HCT116 (cell line): ENCODE measurements at places on chromosomes 7 and 10. TPM values are rescaled to one million over a fixed set of nuclear protein-coding genes. Genes with fewer than 3 reads are reported as not detected.

Gene ZNF804B
- not detected for total RNA-seq

Gene EPO
- total RNA-seq, result 0.30 TPM

GRCh38 chr7:137390076-137390475 is 46.5 kb upstream of the PTN start:
- DNase-seq, result no peak
- no peaks in the 10 kb centered on the region for H3K4me1 ChIP-seq
- no peaks in the 10 kb centered on the region for H3K36me3 ChIP-seq
- no peak overlapping the region for H3K27ac ChIP-seq
- no peak overlapping the region for H3K4me3 ChIP-seq
- no peaks in the 10 kb centered on the region for H3K27me3 ChIP-seq

Gene UFSP1
- total RNA-seq, result 5.6 TPM

DNA sequence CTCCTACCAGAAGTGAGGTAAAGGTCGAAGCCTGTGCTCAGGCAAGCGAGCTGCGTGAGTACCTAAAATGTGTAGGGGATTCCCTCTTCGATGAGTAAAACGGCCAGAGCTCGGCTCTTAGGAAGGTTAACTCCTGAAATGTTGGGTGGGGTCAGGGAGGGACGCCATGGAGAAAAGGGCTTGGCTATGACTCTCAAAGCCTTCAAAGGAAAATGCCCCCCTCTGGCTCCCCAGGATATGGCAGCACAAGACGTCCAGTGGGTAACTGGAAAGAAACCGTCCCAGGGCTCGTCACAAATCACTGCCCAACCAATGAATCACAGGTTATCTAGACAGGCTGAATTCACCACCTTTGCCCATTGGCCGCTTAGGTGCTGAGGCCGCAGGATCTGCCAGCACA is 58.0 kb downstream of the CALML3 start:
- H3K4me1 ChIP-seq, result peaks cover 7% of the 10 kb centered on the region
- no peak overlapping the region for H3K4me3 ChIP-seq
- H3K27me3 ChIP-seq, result no peaks in the 10 kb centered on the region

Gene CD36
- total RNA-seq, result 0.32 TPM

DNA sequence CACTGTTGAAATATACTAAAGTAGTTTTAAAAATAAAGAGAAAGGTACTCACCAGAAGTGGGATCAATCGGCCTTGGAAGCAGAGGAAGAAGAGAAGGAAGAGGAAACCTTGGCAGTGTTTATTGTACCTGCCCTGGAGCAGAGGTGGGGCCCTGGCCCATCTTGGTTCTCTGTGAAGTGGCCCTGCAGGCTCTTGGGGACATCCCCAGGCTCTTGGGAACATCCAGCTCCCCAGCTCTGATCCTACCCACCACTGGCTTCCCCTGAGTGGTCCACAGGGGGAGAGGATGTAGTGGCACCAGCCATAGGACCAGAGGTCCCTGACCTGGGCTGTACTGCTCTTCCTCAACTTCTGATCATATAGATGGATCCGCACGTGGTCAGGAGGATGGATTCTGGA is 22.3 kb upstream of the RET start:
- no peaks in the 10 kb centered on the region for H3K4me1 ChIP-seq
- no peak overlapping the region for H3K4me3 ChIP-seq
- H3K27me3 ChIP-seq, result peaks cover 42% of the 10 kb centered on the region
- H3K36me3 ChIP-seq, result no peaks in the 10 kb centered on the region

Gene SPRN
- not detected for total RNA-seq

DNA sequence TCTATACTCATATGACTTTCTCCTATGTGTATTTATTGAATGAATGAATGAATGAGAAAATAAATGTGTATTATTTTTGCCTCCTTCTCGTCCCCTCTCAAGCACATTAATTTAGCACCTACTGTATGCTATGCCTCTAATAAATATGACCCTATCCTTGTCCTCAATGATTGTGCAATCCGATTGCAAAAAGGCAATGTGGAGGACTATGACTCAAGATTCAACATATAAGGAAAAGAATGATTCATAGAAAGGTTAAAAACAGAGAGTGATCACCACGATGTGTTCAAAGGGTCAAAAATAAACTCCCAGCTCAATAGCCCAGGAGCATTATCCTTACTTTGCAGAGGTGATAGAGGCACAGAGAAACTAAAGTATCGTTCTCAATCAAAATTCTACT is 322.8 kb upstream of the SORCS1 start:
- H3K36me3 ChIP-seq, result no peaks in the 10 kb centered on the region
- no peak for DNase-seq
- no peak overlapping the region for H3K27ac ChIP-seq
- no peak overlapping the region for H3K4me3 ChIP-seq

Gene SPDYE2
- total RNA-seq, result not detected

DNA sequence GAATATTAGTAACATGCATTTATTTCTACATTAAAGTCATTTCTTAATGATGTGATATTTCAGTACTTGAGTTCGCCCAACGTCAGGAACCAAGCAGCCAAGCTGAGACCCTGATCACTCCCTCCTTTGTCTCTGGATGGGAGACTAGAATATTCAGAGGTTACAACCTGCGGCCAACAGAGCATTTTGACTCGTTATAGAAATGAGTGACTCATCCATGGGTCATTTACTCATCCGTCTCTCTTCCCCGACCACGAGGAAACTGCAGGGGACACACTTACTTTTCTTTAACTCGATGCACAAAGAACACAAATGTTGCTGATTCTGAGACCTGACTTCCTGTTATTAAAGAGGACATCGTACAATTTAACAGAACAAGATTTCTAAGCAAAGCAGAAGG is 343.3 kb downstream of the FRMD4A start:
- H3K4me3 ChIP-seq, result no peak overlapping the region
- no peak for DNase-seq
- H3K27ac ChIP-seq, result no peak overlapping the region
- peaks cover 4% of the 10 kb centered on the region; the same call in 1 of the 2 replicates for H3K4me1 ChIP-seq
- H3K36me3 ChIP-seq, result no peaks in the 10 kb centered on the region
- no peaks in the 10 kb centered on the region for H3K27me3 ChIP-seq

Gene PRSS37
- not detected for total RNA-seq

Gene CRHR2
- not detected for total RNA-seq

Gene GRB10
- 37.3 TPM for total RNA-seq

Gene TLL2
- 1.3 TPM for total RNA-seq

Gene CDC14C
- total RNA-seq, result not detected

- H3K4me3 ChIP-seq, result no peak overlapping the region
- H3K36me3 ChIP-seq, result no peaks in the 10 kb centered on the region
- no peaks in the 10 kb centered on the region for H3K27me3 ChIP-seq
- no peak for DNase-seq
- no peak overlapping the region for H3K27ac ChIP-seq
These were observed 78.0 kb upstream of the ADRB1 start for GRCh38 chr10:113965683-113966082.

Gene TSPAN33
- 22.2 TPM for total RNA-seq

- no peaks in the 10 kb centered on the region for H3K36me3 ChIP-seq
- H3K27me3 ChIP-seq, result no peaks in the 10 kb centered on the region
- H3K27ac ChIP-seq, result no peak overlapping the region
These were observed 23.6 kb upstream of the HBP1 start for GRCh38 chr7:107145067-107145838.

GRCh38 chr10:100982916-100983830 is 4.1 kb downstream of the MRPL43 start:
- DNase-seq, result no peak
- H3K4me1 ChIP-seq, result peaks cover 15% of the 10 kb centered on the region
- no peaks in the 10 kb centered on the region for H3K27me3 ChIP-seq
- H3K4me3 ChIP-seq, result no peak overlapping the region

Gene C7orf57
- 0.15 TPM for total RNA-seq

Gene PGAM2
- total RNA-seq, result 0.27 TPM

GRCh38 chr10:56096226-56096517 is 264.9 kb downstream of the ZWINT start:
- no peak for DNase-seq
- H3K4me3 ChIP-seq, result no peak overlapping the region
- H3K27me3 ChIP-seq, result no peaks in the 10 kb centered on the region
- no peaks in the 10 kb centered on the region for H3K36me3 ChIP-seq
- H3K27ac ChIP-seq, result no peak overlapping the region

DNA sequence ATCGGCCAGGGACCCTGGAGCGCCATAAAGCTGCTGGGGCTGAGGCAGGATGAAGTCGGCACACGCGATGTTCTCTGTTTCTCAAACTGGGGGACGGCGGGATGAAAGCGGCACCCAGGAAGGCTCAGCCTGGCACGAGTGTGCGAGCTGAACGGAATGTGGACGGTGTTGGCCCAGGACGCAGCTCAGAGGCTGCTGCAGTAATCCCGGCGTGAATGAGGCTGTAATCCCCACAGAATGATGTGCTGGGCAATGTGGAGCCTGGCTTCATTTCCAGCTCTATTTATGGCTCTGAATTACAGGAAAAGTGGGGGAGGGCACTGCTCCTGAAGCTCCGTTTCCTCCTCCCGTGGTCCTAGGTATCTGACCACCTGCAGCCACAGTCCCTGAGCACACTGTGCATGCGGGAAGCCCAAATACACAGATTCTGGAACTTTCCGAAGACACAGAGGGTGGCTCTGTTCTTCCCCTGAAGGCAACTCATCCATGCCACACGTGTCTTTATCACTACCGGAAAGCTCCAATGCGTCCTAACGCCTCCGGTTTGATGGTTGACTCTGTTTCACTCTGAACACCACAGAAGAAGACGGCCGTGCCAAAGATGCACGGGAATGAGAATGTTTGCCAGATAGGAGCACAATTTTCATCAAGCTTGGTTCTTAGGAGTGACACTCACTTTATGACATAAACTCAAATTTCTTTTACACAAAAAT is 37.6 kb downstream of the KLF6 start:
- no peaks in the 10 kb centered on the region for H3K27me3 ChIP-seq
- no peak for DNase-seq
- no peak overlapping the region for H3K27ac ChIP-seq

DNA sequence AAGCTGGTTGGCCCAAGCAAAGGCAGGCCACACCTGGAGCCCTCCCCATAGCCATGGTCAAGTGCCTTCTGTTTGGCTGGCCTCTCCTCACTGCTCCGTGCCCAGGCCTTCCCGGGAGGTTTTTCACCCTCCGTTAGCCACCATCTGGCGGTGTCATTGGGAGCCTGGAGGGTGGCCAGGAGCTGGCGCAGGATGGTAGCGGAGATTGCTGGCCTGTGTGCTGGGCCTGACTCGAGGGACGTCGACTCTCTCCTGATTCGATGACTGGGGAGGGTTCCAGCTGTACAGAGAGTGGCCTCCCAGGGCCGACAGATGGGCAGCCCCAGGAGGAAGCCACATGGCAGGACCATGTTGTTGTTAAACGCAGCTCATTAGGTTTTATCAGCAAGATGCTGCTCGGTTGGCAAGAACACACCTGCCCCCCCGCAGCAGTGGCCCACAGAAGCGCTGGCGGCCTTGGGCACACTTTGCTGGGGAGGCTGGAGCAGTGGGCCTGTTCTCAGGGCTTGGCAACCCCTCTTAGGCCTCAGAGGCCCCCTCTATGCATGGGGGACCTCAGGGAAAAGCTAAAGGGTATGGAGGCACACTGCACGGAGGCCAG is 64.0 kb upstream of the CACUL1 start:
- H3K4me1 ChIP-seq, result no peaks in the 10 kb centered on the region
- H3K4me3 ChIP-seq, result no peak overlapping the region
- DNase-seq, result no peak

Gene MARCHF5
- total RNA-seq, result 59.1 TPM

DNA sequence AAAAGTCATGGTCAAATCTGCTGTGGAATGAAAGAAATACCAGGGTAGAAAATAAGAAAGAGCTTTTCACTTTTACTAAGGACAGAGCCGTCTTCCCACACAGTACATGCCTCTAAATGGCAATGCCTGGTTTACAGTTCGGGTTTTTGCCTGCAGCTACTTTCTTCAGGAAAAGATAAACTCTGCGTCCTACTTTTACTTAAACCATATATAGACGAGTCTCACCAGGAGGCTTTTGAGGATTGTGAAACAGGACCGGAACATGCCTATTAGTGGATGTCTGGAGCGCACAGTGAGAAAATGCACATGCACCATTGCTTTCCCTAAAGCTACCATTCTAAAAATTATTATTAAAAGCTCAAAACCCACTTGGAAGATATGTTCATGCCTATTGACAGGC is 70.5 kb downstream of the KLF6 start:
- H3K4me3 ChIP-seq, result no peak overlapping the region
- H3K27ac ChIP-seq, result no peak overlapping the region
- no peaks in the 10 kb centered on the region for H3K36me3 ChIP-seq
- no peaks in the 10 kb centered on the region for H3K27me3 ChIP-seq
- no peak for DNase-seq

DNA sequence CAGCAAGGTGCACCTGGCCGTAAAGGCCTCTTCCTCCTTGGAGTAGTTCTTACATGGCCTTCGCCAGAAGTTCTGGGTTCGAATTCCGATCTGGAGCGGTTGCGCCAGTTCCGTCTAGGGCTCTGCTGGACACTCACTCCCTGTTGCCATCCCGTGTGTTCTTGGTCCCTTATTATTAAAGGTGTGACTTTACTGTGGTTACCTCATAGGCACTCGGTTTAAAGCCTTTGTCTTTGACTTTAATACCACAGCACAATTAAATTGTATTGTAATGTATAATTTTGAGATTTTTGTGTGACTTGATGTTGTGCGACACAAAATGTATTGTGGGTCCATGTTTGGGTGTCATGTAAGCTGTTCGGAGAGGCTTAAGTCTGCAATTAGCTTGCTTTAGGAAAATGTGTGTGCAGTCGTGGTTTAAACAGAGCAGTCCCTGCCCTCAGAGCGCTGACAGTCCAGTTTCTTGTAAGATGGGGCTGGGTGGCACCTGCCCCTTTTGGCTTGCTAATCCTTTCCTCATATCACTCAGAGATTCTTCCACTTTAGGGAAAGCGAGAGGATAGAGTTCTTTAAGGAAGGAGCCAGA is 919 bp downstream of the INPP5F start:
- H3K4me1 ChIP-seq, result peaks cover 23% of the 10 kb centered on the region
- peak overlapping the region; percentile 76 for H3K4me3 ChIP-seq
- no peaks in the 10 kb centered on the region for H3K36me3 ChIP-seq
- H3K27ac ChIP-seq, result no peak overlapping the region; the same call in 1 of the 2 replicates

Gene NEURL1
- 1.4 TPM for total RNA-seq

DNA sequence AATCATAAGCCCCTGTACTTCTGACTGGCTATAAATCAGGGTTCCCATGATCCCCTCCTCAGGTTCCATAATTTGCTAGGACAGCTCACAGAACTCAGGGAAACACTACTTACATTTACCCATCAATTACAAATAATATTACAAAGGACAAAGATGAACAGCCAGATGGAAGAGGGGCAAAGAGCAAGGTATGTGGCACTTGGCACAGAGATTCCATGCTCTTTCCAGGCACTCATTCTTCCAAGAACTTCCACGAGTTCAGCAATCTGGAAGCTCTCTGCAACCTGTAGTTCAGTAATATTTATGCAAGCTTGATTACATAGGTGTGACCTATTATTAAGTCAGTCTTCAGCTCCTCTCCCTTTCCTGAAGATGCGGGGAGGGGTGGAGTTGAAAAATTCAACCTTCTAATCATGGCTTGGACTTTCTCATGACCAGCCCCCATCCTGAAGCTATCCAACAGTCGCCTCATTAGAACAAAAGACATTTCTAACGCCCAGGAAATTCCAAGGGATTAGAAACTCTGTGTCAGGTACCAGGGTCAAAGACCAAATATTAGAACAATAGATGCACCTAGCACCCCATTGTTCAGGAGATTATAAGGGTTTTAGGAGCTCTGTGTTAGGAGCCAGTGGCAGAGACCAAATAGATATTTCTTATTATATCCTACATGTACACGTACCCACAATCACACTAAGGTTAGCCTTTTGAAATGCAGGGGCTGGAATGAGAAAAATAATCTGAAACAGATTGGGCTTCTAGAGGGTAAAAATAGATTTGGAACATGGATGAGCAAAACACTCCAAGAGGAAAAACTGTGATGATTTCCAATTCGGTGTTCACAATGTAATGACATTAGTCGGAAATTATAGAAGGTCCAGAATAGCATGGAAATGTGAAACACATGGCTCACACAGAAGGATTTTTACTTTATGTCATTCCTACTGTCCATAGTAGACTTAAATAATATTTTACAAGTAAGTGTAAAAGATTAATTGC is 7.0 kb downstream of the ANKMY2 start:
- H3K4me3 ChIP-seq, result no peak overlapping the region
- no peak for DNase-seq
- H3K4me1 ChIP-seq, result peaks cover 4% of the 10 kb centered on the region; the same call in 1 of the 2 replicates
- H3K27ac ChIP-seq, result no peak overlapping the region
- no peaks in the 10 kb centered on the region; the same call in 1 of the 2 replicates for H3K36me3 ChIP-seq
